ENCODE measurements at places on chromosomes 1 and 21. TPM values are rescaled to one million over a fixed set of nuclear protein-coding genes. Genes with fewer than 3 reads are reported as not detected.

GRCh38 chr1:65009176-65009575, 42.8 kb upstream of the JAK1 start:
- peaks cover 22% of the 10 kb centered on the region for H3K4me1 ChIP-seq
- H3K36me3 ChIP-seq: no peaks in the 10 kb centered on the region
- no peak overlapping the region for H3K4me3 ChIP-seq
- no peak overlapping the region for H3K27ac ChIP-seq

DNA sequence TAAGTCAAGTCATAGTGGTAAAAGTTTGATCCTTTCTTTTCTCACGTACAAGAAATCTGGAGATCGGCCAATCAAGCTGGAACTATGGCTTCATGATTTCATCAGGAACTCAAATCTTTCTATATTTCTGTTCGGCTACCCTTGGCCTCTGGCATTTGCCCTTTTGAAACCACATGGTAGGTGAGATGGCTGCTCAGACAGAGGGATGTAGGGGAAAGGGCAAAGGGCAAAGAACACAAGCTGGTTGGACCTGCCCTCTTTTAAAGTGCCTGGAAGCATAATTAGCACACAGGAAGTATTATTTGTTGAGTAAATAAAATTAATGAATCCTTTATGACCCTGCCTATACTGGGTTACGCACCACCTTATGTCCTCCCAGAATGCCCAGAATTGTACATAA, 11.5 kb upstream of the RGS1 start:
- no peaks in the 10 kb centered on the region for H3K27me3 ChIP-seq

- no peak overlapping the region for H3K27ac ChIP-seq
- no peaks in the 10 kb centered on the region for H3K27me3 ChIP-seq
- H3K4me1 ChIP-seq: no peaks in the 10 kb centered on the region
- no peak overlapping the region for H3K4me3 ChIP-seq
- DNase-seq: no peak
Measured at GRCh38 chr1:230809256-230809990, 58.9 kb downstream of the C1orf198 start.

DNA sequence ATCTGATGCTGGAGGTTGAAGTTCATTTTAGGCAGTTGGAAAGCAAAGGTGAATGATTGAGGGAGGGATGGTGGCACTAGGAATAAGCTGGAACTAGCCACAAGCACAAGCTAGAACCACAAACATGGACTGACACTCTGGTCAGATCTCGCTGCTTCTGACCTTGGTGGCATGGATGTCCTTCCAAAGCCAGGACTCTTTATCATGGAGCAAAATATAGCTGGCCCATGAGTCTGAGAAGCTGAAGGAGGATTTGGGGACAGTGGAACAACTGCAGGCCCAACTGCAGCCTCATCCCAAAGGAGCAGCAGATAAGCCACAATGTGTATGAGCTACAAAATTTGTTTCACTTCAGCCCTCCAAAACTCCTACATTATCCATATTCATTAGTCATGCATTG, 35.5 kb downstream of the SRSF11 start:
- H3K27ac ChIP-seq: no peak overlapping the region
- DNase-seq: no peak
- H3K4me1 ChIP-seq: no peaks in the 10 kb centered on the region
- H3K36me3 ChIP-seq: no peaks in the 10 kb centered on the region

DNA sequence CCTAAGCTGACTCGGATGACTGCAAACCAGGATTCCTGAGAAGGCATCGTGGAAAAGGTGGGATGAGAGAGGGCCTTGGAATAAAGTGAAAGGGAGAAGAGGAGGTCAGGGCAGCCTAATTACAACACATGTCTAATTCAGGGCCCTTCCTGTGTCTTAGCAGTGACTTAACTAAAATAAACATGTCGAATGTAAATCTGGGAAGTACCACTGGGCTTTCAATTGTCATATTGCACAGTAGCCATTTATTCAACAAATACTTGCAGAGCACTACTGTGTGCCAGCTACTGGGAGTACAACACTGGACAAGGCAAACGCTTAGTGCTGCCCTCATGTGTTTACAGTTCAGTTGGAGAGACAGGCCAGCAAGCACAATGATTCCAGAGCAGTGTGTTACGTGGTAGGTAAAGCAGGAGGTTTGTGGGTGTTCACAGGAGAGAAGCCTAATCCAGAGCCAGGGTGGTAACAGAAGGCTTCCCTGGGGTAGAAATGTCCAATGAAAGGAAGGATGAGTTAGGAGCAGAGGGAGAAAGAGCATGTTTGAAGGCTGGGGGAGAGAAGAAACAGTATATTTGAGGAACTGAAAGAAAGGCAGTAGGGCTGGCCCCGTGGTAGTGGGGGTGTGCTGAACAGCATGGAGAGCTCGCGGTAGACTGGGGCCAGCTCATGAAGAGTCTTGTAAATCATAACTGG, 38.0 kb upstream of the RASAL2 start:
- no peaks in the 10 kb centered on the region for H3K27me3 ChIP-seq
- H3K4me3 ChIP-seq: no peak overlapping the region
- DNase-seq: no peak
- H3K27ac ChIP-seq: no peak overlapping the region
- no peaks in the 10 kb centered on the region for H3K4me1 ChIP-seq

DNA sequence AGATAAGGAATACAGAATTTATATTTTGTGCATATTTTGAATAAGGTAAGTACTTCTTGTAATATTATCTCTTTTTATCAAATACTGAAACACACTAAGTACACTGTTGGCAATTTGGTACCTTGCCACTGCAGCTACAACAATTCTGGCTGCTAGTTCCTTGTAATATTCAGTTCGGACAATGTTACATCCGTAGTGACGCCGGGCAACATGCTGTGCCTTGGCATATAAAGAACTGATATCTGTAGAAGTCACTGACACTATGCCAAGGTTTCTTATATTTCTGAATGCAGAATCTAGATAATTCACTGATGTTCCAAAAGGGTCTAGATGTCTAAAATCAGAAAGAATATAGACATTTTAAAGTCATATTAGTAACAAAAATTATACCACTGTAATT, 17.5 kb downstream of the TRMT1L start:
- no peaks in the 10 kb centered on the region for H3K36me3 ChIP-seq
- DNase-seq: no peak
- H3K4me3 ChIP-seq: no peak overlapping the region
- no peak overlapping the region for H3K27ac ChIP-seq

- H3K36me3 ChIP-seq: no peaks in the 10 kb centered on the region
- DNase-seq: no peak
- H3K4me3 ChIP-seq: no peak overlapping the region
- no peaks in the 10 kb centered on the region for H3K27me3 ChIP-seq
- no peaks in the 10 kb centered on the region for H3K4me1 ChIP-seq
Measured at GRCh38 chr1:233677690-233678354, 63.9 kb downstream of the KCNK1 start.

DNA sequence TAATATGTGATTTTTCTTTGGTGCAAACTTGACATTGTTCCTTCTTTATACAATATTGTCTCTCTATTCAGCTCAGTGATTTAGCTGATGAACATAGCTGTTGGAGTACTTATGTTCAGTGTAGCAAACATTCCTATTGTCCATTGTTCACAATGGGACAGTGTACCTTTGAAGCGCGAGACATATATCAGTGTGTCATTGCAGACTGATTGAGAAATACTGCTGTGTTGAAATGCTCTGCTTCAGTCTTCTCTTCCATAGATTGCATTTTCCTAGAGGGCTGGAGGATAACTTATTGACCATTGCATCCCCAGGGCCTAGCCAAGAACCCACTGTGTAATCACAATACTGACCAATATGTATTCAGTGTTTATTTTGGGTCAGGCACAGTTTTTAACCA, 46.5 kb downstream of the HLX start:
- DNase-seq: no peak
- no peaks in the 10 kb centered on the region for H3K4me1 ChIP-seq
- no peak overlapping the region for H3K27ac ChIP-seq
- no peak overlapping the region for H3K4me3 ChIP-seq
- no peaks in the 10 kb centered on the region for H3K27me3 ChIP-seq

DNA sequence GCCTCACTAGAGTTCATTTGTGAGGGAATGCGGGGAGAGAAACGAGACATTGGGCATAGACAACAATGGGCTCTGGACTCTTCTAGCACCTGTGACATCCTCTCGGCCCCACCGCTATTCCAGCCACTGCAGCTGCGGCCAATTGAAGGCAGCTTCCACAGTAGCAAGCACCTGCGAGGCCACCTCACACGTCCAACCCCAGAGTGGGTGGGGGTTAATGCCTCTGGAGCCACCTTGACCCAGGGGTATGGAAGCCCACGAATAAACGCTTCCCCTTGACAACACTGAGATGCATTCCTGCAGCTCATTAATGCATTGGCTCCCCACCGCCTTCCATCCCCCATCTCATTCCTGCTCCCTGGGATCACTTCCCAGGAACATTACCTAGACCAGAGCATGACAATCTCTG, 104.4 kb downstream of the GLIS1 start:
- no peak overlapping the region for H3K27ac ChIP-seq
- H3K4me3 ChIP-seq: no peak overlapping the region
- H3K36me3 ChIP-seq: no peaks in the 10 kb centered on the region

DNA sequence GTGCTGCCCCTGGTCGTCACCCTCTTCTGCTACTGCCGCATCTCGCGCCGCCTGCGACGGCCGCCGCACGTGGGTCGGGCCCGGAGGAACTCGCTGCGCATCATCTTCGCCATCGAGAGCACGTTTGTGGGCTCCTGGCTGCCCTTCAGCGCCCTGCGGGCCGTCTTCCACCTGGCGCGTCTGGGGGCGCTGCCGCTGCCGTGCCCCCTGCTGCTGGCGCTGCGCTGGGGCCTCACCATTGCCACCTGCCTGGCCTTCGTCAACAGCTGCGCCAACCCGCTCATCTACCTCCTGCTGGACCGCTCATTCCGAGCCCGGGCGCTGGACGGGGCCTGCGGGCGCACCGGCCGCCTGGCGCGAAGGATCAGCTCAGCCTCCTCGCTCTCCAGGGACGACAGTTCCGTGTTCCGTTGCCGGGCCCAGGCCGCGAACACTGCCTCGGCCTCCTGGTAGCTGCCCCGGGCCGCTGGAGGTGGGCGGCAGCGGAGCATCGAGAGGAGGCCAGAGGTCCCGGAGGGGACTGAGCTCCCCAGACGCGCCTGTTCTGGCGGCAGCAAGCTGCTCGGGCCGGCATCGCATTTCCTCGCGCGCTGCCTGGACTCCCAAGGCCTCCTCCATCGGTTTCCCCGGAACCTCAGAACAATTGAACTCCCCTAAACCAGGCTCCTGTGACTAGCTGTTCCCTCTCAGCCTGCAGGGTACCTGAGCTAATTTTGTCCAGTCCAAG, 1.1 kb downstream of the GPR25 start:
- H3K4me3 ChIP-seq: no peak overlapping the region
- DNase-seq: no peak
- H3K4me1 ChIP-seq: peaks cover 39% of the 10 kb centered on the region
- H3K27ac ChIP-seq: no peak overlapping the region
- H3K27me3 ChIP-seq: peaks cover 9% of the 10 kb centered on the region
- H3K36me3 ChIP-seq: no peaks in the 10 kb centered on the region

- H3K36me3 ChIP-seq: no peaks in the 10 kb centered on the region
- no peaks in the 10 kb centered on the region for H3K4me1 ChIP-seq
- H3K27ac ChIP-seq: no peak overlapping the region
- H3K4me3 ChIP-seq: no peak overlapping the region
Measured at GRCh38 chr1:166597516-166597915, 241.8 kb upstream of the POGK start.

DNA sequence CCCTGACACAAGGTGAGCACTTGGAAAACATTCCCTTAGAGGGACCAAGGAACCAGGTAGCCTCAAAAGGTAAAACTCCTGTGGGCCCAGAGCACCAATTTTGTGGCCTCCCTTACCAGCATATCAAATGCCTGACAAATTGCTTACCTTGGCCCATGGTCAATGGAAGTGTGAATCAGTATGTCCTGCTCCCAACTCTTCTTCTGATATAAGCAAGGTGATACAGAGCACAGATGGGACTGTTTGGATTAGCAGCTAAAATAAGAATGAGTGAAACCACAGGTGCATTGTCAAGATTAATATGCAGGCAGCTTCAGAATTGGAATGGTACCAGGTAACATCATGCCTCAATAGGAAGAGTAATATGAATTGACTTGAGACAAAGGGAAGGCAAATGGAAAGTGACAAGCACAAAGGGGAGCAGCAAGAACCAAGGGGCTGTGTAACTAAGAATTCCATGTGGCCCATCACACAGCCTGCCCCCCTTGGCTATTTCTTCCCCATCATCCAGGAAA, 156.8 kb upstream of the KCND3 start:
- no peaks in the 10 kb centered on the region for H3K4me1 ChIP-seq
- H3K27ac ChIP-seq: no peak overlapping the region
- no peak overlapping the region for H3K4me3 ChIP-seq
- DNase-seq: no peak
- no peaks in the 10 kb centered on the region for H3K27me3 ChIP-seq
- no peaks in the 10 kb centered on the region for H3K36me3 ChIP-seq

GRCh38 chr1:6185635-6186382, 5.7 kb upstream of the CHD5 start:
- H3K27ac ChIP-seq: no peak overlapping the region
- no peaks in the 10 kb centered on the region for H3K4me1 ChIP-seq
- no peak for DNase-seq
- no peak overlapping the region for H3K4me3 ChIP-seq
- H3K36me3 ChIP-seq: peaks cover 28% of the 10 kb centered on the region

- H3K27ac ChIP-seq: no peak overlapping the region
- H3K36me3 ChIP-seq: no peaks in the 10 kb centered on the region
- no peak overlapping the region for H3K4me3 ChIP-seq
- no peaks in the 10 kb centered on the region for H3K4me1 ChIP-seq
Measured at GRCh38 chr21:16020878-16021277, 291.1 kb downstream of the USP25 start.

- peaks cover 29% of the 10 kb centered on the region for H3K4me1 ChIP-seq
- DNase-seq: no peak
- H3K27me3 ChIP-seq: no peaks in the 10 kb centered on the region
- no peak overlapping the region for H3K4me3 ChIP-seq
Measured at GRCh38 chr1:248850124-248850523, 8.8 kb downstream of the ZNF692 start.

- H3K4me3 ChIP-seq: no peak overlapping the region
- no peaks in the 10 kb centered on the region for H3K27me3 ChIP-seq
- no peak for DNase-seq
- no peaks in the 10 kb centered on the region for H3K36me3 ChIP-seq
- H3K4me1 ChIP-seq: no peaks in the 10 kb centered on the region
Measured at GRCh38 chr1:240820816-240821215, 208.9 kb upstream of the GREM2 start.

GRCh38 chr21:22898051-22898665, 1899.9 kb downstream of the NCAM2 start:
- H3K4me1 ChIP-seq: no peaks in the 10 kb centered on the region
- DNase-seq: no peak
- no peak overlapping the region for H3K27ac ChIP-seq
- no peak overlapping the region for H3K4me3 ChIP-seq

GRCh38 chr1:243475966-243476365, 220.1 kb downstream of the SDCCAG8 start:
- H3K27me3 ChIP-seq: no peaks in the 10 kb centered on the region
- no peaks in the 10 kb centered on the region for H3K36me3 ChIP-seq
- DNase-seq: no peak
- no peak overlapping the region for H3K27ac ChIP-seq
- H3K4me1 ChIP-seq: no peaks in the 10 kb centered on the region
- H3K4me3 ChIP-seq: no peak overlapping the region

Gene UMODL1
- 0.07 TPM for total RNA-seq

Gene IL20
- total RNA-seq: not detected

Gene FHAD1
- total RNA-seq: not detected

Gene CHI3L1
- not detected for total RNA-seq

Gene WDR77
- total RNA-seq: 73.2 TPM

Gene RHD
- not detected for total RNA-seq

Gene NHLH1
- 0.48 TPM for total RNA-seq

Gene HSD3B2
- not detected for total RNA-seq

Gene MAN1A2
- 24.0 TPM for total RNA-seq

Gene OR2L3
- not detected for total RNA-seq

Gene FAM72D
- total RNA-seq: 9.4 TPM
